HuH-7.5 (cell line): ENCODE measurements at places on chromosomes 2 and 18.

DNA sequence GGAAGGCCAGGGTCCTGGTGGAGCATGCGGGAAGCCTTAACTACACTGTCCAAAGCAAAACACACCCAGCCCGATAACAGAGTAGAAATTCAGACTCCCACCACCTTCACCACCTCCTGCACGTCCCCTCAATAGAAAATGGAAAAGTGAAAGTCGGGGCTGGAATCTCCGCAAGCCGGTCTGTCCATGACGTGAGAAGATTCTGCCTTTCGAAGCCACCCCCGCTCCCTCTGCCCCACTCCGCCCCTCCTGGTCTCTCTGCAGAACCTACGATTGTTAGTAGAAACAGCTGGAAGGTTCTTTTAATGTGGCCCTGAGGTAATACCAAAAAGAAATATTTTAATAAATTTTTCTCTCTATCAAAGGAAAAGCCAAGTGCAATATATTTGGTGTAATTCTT is 116.4 kb downstream of the GBX2 start:
- no peak for DNase-seq

DNA sequence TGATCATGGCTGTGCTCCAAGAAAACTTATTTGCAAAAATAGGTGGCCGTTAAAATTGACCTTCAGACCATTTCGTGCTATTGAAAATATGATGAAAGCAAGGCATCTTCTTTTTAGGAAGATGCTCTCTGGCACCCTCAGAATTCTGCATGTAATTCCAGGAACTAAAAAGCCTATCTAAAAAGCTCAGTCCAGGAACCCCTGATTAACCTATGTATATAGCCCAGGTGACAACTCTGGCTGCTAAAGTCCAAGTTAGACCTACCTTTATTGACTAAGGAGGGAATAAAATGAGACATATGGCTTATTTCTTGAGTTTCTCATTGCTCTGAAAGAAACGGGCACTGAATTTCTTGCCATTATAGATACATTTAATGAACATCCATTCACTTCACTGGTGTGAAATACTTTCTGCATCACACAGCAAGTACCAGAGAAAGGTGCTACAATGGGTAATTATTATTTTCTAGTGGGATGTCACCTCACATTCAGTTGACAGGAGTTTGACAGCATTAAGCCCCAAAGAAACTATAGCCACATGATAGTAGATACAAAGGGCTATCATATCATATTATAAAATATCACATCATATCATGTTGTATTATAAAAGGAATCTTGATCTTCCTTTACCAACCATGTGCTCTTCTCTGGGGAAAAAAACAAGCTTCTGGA is 83.8 kb downstream of the EPHA4 start:
- no peak for DNase-seq

DNA sequence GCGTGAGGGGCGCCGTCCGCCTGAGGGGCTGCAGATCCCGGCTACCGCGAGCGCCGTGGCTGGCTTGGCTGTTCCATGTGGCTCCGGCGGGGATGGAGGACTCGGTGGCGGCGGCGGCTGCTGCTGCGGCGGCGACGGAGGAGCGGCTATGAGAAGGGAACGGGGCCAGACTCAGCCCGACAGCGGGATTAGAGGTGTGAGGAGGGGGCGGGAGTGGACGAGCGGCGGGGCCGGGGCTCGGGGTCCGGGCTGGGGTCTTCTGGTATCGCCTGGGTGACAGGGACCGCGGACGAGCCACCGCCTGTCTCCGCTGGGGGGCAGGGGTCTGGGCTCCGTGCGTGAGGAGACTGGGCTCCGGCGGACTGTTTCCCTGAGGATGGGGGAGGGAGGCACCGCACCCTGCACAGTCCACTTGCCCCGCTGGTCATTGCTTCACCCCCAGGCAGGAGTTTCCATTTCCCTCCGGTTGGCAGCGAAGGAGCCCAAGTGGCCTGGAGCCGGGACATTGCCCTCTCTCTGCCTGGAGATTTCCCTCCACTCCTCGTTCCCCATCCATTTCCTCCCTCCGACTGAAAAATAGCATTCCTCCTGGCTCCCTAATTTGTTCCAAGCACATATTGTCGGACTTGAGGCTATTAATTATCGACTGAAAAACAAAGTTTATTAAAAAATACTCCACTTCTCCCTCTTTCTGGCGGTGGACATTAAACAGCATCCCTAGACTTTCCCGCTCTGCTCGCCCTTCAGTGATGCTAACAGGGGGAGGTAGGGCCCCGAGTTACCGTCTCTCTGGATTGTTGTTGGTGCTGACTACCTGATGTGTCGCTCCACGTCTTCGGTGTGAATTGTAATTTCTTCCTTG is 577 bp downstream of the EHBP1 start:
- DNase-seq: peak; percentile 32

GRCh38 chr2:223779877-223780276 is 57.5 kb downstream of the AP1S3 start:
- peak; percentile 55 for DNase-seq

GRCh38 chr2:3870222-3870621 is 166.8 kb downstream of the DCDC2C start:
- no peak for DNase-seq

DNA sequence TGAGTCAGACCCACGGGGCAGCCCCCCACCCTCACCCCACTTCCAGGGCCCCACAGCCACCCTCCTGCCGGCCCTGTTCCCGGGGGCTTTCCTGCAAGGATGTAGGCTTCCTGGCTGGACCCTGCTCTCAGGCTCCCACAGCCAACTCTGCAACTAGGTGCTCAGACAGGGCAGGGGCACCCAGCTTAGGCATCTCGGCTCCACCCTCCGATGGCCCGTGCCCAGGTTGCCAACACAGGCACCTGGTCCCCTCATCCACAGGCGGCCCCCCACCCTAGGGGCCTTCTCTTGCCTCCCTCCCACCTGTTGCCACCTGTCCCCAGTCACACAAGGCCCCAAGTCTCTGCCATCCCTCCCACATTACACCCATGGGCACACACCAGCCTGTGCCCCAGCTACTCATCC is 34.6 kb downstream of the HS6ST1 start:
- no peak for DNase-seq

GRCh38 chr2:17610521-17610920 is 70.0 kb downstream of the VSNL1 start:
- no peak for DNase-seq

GRCh38 chr2:7994397-7994951 is 687.4 kb upstream of the ID2 start:
- DNase-seq: no peak

GRCh38 chr2:175233135-175233719 is 51.7 kb upstream of the ATP5MC3 start:
- DNase-seq: no peak

DNA sequence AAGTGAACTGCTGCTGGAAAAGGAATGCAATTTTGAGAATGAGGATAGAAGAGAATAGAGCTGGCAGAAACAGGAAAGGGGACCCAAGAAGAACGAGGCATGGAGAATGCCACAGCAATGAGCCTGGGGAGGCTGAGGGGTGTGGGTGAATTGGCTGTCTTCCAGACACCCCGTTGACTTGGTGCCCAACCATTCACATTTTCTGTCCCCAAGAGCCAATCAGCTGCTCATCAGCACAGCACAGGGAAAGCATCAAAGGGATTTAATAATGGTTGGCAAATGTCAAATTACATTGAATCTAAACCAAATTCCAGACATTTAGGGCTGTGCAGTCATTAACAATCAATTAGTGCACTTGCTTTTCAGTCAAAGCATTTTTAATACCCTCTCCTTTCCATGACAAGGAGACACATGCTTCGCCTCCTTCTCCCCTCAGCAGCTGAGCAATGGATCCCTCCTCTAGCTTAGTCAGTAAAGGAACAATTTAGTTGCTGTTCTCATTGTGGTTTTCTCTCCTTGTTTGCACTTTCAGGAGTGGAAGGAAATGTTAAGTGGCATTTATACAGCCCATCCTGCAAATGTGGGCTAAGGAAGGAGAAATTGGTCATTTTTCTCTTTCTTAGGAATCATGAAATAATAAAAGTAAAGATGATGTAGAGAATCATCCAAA is 98.8 kb downstream of the KLF7 start:
- DNase-seq: no peak

GRCh38 chr2:74735009-74735408 is 81.0 kb downstream of the SEMA4F start:
- no peak for DNase-seq

DNA sequence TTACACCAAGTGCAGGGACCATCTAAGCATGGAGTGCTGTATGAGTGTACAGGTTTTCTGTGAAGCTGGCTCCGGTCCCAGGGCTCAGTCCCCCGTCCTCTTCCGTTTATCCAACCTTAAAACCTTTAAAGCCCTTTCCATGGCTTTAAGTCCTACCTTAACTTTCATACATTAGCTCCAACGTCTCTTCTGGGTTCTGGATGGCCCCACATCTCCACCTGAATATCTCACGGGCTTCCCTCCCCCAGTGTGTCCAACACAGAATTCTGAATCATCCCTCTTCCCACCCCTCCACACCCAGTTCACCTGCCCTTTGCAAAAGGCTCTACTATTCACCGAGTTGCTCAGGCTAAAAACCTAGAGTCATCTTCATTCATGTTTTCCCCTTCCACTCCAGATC is 12.8 kb downstream of the ARHGAP25 start:
- no peak for DNase-seq

DNA sequence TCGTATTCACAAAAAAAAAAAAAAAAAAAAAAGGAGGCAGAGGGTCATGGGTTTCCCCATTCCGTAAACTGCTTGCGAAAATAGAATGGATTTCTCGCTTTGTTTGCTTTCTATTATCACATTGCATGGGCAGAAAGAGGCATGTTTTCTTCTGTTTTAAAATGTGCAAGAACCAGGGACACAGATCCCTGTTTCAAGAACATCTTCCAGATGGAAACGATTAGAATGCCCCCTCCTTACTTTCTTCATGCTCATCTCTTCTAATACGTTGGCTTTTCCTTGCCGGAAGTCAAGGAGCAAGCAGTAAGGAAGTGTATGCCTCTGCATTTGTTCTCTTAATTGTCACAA is 51.0 kb upstream of the ZNF516 start:
- peak; percentile 32 for DNase-seq

GRCh38 chr2:22329211-22330154 is 1055.5 kb upstream of the KLHL29 start:
- DNase-seq: no peak

- no peak for DNase-seq
These were observed 122.8 kb downstream of the ATP9B start for GRCh38 chr18:79191956-79192355.

DNA sequence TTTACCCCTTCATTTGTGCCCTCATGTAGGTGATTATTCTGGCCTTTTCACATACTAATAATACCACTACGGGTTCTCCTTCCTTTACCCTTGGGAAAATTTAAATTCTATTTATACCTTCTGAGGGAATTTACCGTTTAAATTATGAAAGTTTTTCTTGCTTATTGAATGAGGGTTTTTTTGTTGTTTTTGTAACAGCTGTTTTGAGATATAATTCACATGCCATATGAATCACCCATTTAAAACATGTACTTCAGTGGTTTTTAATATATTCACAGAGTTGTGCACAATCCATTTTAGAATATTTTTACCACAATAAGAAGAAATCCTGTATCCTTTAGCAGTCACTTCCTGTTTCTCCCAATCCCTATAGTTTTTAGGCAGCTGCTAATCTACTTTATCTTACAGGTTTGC is 54.7 kb downstream of the EML4 start:
- no peak for DNase-seq

- no peak for DNase-seq
These were observed 65.3 kb downstream of the C1D start for GRCh38 chr2:67997528-67997900.

GRCh38 chr18:57889841-57890240 is 86.7 kb upstream of the ATP8B1 start:
- DNase-seq: no peak

DNA sequence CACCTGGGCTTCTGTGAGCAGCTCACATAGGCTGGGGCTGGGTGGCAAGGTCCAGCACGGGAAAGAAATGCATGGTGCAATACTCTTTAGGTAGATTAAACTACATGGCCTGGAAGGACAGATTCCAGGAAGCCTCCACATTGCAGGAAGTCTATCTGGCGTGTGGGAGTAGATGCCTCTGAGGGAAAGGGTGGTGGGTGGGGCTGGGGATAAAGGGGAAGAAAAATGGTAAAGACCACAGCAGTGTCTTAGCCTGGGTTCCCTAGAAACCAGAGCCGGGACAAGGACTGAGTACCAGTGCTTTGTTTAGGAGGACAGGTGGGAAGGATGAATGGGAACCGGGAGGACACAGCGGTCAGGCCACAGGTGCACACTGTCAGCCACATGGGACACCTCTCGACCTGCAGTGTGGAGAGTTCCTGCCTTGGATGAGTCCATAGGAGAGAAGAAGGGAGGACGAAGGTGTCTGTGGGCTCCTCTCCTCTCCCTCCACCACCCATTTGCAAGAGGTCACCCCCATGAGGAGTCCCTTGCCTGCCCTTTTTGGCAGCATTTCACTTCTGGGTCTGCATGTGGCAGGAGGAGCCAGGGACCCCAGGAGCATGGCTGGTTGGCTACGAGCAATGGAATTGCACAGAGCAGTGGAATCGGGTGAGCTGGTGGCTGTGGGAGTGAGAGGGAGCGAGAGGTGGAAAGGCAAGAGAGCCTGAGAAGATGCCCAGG is 91.5 kb upstream of the HS6ST1 start:
- no peak for DNase-seq

- no peak for DNase-seq
These were observed 232.7 kb upstream of the UBE2E3 start for GRCh38 chr2:180747728-180748127.

GRCh38 chr2:124048102-124048501 is 23.0 kb downstream of the CNTNAP5 start:
- no peak for DNase-seq

- DNase-seq: peak; percentile 74
These were observed 28.0 kb downstream of the KCNK3 start for GRCh38 chr2:26720322-26721114.

DNA sequence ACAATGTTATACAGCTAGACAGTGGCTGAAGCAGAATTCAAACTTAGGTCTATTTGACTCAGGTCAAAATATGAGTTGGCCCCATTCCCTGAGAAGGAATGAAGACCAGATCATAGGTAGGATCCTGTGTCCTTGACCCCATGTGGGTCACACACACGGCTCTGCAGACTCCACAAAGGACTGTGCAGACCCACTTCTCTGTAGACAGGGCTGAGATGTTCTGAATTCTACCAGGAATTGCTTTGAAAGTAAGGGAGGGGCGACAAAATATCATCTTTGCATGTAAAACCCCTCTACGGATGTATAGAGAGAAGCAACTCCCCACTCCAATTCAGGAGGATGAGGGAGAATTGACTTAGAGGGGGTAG is 62.3 kb upstream of the CTIF start:
- no peak for DNase-seq

- no peak for DNase-seq
These were observed 93.8 kb downstream of the CMPK2 start for GRCh38 chr2:6771634-6772611.

- DNase-seq: no peak
These were observed 158.3 kb upstream of the CAVIN2 start for GRCh38 chr2:192005211-192005610.

GRCh38 chr2:9308186-9308955 is 101.8 kb downstream of the ASAP2 start:
- no peak for DNase-seq

- DNase-seq: no peak
These were observed 11.4 kb upstream of the GALNT5 start for GRCh38 chr2:157245846-157246764.

- no peak for DNase-seq
These were observed 25.8 kb upstream of the LRP2 start for GRCh38 chr2:169388161-169388560.
